Kasumi-1 (cell line): ENCODE measurements at places on chromosomes 6 and 20.

DNA sequence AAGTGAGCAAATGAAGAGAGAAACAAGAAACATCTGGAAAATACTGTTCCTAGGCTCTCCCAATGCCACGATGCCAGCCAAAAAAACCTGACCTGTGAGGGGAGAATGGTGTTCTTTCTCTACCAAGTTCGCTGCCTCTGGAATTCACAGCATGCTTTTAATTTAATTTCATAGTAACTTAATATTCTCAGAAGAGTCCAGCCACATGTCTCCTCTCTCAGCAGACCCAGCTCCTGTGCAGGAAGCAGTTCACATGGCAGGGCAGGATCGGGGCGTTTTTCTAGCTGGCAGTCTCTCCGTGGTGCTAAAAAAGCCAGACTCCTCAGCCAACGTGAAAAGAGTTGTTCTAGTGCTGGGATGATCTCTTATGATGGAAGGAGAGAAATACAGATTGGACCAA, 57.5 kb downstream of the BFSP1 start:
- DNase-seq = no peak

GRCh38 chr6:133892813-133893691, 4.1 kb downstream of the TCF21 start:
- DNase-seq = no peak

GRCh38 chr6:40352527-40353170, 234.5 kb downstream of the LRFN2 start:
- no peak for DNase-seq

DNA sequence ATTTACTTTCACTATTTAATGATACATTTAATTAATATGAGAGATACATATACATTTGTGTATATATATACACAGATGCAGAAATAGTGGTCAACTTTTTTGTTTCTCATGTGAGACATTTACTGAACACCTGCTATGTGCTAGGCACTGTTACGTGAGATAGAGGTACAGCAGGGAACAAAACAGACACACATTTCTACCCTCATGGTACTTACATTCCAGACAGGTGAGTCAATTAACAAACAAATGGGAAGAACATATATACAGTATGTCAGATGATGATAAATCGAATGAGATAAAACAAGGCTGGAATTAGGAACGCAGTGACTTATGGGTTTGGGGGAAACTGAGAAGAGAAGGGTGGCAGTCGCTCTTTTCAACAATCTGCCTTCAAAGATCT, 5.1 kb downstream of the TFB1M start:
- DNase-seq = no peak

DNA sequence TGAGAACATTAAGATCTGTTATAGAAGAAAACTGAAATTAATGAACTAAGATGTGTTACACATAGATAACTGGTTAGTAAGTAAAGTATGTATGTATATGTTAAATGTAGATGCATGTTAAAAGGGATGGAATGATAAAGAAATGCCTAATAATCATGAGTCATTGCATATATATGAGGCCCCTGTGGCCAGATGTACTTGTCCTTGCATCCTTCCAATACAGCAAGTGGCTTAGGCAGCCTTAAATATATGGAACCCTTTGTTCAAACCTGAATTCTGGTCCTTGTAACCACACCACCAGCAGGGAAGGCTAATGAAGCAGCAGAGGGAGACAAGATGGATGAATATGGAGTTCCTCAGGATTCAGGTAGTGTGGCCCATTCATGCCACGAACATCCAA, 9.8 kb upstream of the AKAP7 start:
- DNase-seq = no peak

GRCh38 chr6:143708889-143709288, 31.1 kb downstream of the PHACTR2 start:
- no peak for DNase-seq

GRCh38 chr6:73797861-73798260, 101.9 kb downstream of the CD109 start:
- no peak for DNase-seq

GRCh38 chr6:44512868-44513741, 125.6 kb downstream of the CDC5L start:
- DNase-seq = no peak

DNA sequence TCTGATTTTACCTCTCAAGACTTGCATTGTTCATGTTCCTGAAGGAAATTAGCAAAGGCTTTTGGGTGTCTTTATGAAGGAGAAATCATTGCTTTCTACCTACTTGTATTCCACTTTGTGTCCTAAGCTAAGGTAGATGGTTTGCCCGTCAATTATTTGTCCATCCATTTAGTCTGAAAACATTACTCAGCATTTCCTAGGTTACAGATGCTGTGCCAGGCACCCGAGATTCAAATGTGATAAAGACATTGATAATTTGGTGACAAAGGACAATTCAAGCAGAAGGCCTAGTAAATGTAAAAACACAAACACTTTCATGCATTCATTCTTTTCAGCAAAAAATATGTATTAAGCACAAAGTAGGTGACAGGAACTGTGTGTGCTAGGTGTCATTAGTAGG, 251.1 kb downstream of the FARS2 start:
- DNase-seq = no peak

DNA sequence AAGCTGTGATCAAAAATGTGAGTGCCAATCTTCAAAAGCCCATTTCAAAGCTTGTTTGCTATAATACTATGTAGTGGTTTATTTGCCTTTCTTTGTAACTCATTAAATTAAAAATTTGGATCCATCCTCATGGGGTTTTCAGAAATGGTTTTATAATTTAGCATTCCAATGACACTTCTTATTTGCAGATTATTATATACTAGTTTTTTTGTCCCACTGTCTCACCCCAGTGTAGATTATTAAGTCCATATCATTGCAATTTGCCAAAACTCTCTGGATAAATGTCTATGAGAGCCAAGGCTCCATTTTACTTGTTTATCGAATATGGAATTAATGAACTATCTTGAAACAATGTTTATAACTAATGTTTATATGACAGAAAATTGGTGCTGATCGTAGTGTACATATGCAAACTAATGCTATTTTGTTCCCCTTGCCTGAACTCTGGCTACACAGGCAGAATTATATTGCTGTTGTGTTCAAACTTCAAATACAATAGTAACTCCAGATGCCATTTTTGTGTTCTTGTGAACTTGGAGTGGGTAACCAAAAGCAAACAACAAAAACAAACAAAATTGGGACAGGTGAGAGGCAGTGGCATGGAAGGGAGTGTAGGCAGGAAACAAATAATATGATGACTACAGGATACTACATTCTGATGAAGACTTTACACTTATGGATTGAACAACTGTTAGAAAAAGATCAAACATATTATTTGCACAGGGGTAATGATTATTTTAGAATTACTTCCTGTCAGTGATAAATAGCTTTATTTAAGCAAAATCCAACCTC, 307.1 kb upstream of the FLRT3 start:
- DNase-seq = no peak

GRCh38 chr20:41155261-41155660, 17.9 kb downstream of the PLCG1 start:
- no peak for DNase-seq

DNA sequence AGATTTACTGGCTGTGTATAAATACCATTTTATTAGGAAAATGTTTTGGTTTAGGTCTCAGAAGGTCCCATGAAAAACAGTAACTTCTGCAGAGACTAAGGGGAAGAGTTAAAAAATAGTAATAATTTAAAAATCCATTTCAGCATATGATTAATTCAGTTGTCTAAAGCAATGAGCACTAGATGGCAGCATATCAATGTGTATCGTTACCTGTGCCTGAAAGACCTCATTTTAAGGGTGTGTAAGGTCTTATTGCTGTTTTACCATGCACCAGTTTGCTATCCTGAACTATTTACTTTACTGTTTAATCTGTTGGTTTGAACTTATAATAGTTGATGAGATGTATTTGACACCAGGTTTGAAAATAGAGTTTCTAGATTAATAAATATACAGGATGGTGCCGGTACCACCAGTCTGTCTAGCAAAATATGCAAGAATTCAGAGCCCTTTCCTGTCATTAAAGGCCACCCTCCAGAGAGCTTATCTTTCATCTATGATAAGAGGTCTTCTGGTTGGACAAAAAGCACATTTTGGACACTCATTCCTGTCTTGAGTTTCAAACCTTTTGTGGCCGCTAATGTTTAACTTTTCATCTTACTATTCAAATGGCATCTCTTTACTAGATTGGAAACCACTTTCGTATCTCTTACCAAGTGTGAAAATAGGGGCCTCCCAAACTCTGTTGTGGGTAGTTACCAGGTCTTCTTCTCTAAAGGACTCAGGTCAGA, 8.9 kb upstream of the AHI1 start:
- peak; percentile 80 for DNase-seq

DNA sequence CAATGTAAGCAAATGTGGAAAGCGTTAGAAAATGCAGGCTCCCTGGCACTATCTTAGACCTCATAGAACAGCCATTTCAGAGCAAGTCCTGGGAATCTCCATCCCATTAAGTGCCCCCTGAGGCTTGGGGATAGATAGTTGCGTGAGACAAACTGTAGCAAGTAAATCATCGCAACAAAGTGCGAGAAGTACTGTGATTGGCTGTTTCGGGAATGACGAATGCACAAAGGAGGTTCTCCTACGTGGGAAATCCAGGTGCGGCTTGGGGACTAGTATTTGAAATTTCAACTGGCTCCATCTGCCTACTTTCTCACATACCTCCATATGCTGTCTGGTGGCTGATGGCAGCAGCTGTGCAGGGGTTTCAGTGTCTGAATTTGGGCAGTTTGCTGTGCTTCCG, 84.5 kb downstream of the PLEKHG1 start:
- no peak for DNase-seq

DNA sequence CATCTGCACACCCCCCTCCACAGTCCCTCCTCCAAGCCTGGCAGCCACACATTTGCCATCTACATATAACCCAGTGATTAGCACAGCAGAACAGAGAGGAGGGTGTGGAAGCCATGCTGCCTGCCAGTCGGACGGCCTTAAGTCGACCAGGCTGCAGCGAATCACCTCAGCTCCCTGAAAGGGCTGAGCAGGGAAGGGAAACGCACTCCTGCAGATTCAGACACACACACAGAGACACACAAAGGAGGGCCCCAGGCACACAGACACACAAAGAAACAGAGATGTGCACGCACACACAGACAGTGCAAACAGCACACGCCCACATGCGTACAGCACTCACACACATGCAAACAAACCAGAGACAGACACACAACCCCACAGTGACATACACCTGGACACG, 11.2 kb upstream of the SIRPA start:
- no peak for DNase-seq

DNA sequence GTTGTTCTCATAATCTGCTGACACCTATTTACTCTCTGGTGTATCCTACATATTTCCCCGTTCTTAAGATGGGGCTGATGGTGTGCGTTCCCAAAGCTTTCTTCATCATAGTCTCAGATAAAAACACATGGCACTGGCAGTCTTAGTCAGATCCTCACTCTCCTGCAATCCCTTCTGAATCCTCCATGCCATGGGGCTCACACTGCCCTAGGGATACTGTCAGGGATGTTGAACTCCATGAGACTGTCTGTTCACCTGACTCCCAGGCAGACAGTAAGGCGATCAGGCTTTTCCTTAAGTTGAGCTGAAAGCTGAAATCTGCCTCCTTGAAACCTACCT, 76.0 kb downstream of the SLX4IP start:
- DNase-seq = no peak

- DNase-seq = no peak
Observed at GRCh38 chr6:153594871-153595270, 444.2 kb upstream of the OPRM1 start.

DNA sequence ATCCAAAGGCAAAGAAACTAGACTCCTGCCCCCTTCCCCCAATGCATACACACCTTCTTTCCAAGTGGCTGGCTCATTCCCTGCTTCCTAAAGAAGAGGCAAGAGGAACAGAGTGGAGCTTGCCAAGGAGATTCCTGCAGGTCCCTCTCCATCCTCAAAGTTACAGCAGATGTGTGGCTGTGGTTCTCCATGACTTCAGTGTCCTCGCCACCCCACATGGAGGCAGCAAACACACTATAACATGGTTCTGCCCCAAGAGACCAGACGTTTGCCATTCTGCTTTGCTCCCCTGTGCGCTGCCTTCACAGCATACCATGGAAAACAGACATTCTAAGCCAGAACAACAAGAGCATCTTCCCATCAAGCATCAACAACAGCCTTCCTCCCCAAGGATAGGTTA, 84.4 kb downstream of the BACH2 start:
- no peak for DNase-seq

- DNase-seq = no peak
Observed at GRCh38 chr6:107665382-107665781, 158.7 kb downstream of the SCML4 start.

- DNase-seq = no peak
Observed at GRCh38 chr6:79385893-79386292, 151.3 kb downstream of the LCA5 start.

DNA sequence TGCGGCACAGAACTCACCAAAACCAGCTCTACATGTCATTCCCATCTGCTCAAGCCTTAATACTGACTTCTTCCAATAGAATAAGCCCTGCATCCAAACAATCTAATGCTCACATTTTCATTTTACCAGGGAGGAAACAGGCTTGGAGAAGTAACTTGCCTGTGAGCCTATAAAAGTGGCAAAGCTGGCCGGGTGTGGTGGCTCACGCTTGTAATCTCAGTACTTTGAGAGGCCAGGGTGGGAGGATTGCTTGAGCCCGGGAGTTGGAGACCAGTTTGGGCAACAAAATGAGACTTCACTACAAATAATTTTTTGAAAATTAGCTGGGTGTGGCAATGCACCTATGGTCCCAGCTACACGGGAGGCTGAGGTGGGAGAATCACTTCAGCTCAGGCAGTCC, 133.7 kb downstream of the LY86 start:
- no peak for DNase-seq

DNA sequence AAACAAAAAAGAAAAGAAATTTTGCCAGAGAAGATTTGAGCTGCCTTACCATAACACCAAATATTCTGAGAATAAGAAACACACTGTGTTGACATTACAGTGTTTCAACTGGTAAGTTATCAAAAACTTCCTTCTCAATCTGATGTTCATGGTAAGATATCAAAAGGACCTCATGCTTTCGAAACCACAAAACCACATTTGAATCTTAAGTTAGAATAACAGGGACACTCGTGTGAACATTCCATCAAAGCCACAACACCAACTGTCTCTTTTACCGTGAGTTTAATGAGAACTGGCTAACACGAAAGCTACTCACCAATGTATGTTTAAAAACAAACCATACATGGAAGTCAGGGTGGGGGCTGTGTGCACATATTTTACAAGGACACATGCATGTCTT, 73.0 kb upstream of the OPRM1 start:
- DNase-seq = peak; percentile 17

DNA sequence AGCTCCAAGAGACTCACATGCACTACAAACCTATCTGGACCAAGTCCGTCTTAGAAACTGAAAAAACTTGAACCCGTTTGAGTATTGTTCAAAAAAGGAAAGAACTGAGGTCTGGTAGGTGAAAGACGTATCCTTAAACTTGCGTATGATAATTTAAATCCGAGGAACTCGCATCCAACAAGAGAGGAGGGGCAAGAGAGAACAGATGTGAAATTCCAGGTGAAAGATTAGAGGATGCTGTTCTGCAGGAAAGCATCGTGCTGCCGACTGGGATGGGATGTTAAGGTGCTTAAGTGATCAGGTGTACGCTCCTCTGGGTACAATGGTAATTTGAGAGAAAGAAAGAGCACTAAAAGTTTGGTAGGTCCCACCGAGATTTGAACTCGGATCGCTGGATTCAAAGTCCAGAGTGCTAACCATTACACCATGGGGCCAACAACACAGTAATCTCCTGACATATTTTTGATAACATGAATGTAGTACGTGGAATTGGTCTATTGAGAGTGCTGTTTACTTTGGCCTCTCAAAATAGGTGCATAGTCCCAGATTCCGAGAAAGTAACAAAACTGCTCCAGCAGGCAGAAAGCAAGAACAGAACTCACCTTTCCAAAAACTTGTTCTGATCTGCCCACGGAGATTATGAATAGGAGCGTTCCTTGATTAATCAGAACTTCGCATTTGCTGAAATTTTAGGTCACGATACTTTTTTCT, 53.5 kb upstream of the BTN3A2 start:
- peak; percentile 64 for DNase-seq
